T-cell (primary cell): ENCODE measurements at places on chromosomes 4 and X.

- H3K4me3 ChIP-seq, result no peak overlapping the region
- no peak overlapping the region for H3K27ac ChIP-seq
- H3K4me1 ChIP-seq, result no peaks in the 10 kb centered on the region
- no peak for DNase-seq
- no peaks in the 10 kb centered on the region for H3K36me3 ChIP-seq
Observed at GRCh38 chr4:127181001-127181400, 451.8 kb upstream of the INTU start.

DNA sequence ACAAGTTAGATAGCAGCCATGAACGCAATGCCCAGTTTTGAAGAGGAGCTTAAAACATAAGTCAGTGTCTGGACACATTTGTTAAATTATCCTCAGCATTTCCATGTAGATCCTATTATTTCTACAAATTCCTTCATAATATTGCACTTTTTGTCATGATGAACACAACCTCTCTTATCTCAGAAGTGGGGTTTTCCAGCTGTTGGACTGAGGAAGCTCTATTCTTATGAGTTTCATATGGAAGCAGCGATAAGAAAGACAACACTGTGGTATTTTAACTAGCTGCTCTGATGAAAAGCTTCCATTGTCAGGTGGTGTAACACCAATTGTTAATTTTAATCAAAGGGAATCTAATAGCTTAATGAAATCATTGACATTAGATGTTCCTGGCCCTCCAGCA lies 308.7 kb downstream of the GBA3 start:
- no peaks in the 10 kb centered on the region for H3K27me3 ChIP-seq
- no peak for DNase-seq
- H3K4me3 ChIP-seq, result no peak overlapping the region
- no peaks in the 10 kb centered on the region for H3K4me1 ChIP-seq
- H3K27ac ChIP-seq, result no peak overlapping the region

GRCh38 chr4:52716364-52717151 lies 34.7 kb downstream of the ERVMER34-1 start:
- DNase-seq, result no peak
- peaks cover 26% of the 10 kb centered on the region for H3K36me3 ChIP-seq
- no peak overlapping the region for H3K27ac ChIP-seq
- no peaks in the 10 kb centered on the region for H3K27me3 ChIP-seq
- no peak overlapping the region for H3K4me3 ChIP-seq
- peaks cover 36% of the 10 kb centered on the region for H3K4me1 ChIP-seq

DNA sequence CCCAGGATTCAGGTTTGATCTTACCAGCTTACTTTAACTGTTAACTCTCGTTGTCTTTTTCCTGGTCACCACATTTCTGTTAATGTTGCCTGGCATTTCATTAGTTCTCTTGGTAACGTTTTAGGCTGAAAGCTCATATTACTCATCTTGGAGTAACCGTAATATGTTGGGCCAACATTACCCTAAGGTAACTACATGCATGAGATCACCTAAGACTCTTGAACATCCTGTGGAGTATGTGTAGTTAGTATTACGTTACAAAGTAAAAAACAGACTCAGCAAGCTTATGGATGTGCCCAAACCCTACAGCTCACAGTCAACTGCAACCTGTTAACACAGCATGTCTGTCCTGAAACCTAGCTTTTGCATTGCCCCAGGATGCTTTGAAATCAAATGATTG lies 203.3 kb upstream of the HS3ST1 start:
- no peak overlapping the region for H3K27ac ChIP-seq
- no peaks in the 10 kb centered on the region for H3K36me3 ChIP-seq
- no peaks in the 10 kb centered on the region for H3K27me3 ChIP-seq
- no peak overlapping the region for H3K4me3 ChIP-seq
- H3K4me1 ChIP-seq, result no peaks in the 10 kb centered on the region

- H3K4me1 ChIP-seq, result no peaks in the 10 kb centered on the region
- H3K27me3 ChIP-seq, result no peaks in the 10 kb centered on the region
- H3K4me3 ChIP-seq, result no peak overlapping the region
- no peak overlapping the region for H3K27ac ChIP-seq
Observed at GRCh38 chrX:46694549-46694948, 64.4 kb downstream of the SLC9A7 start.

- no peak overlapping the region for H3K27ac ChIP-seq
- H3K27me3 ChIP-seq, result no peaks in the 10 kb centered on the region
- DNase-seq, result no peak
- no peaks in the 10 kb centered on the region for H3K4me1 ChIP-seq
- H3K4me3 ChIP-seq, result no peak overlapping the region
Observed at GRCh38 chrX:6151971-6152370, 76.7 kb downstream of the NLGN4X start.

GRCh38 chrX:12865359-12865758 lies 1.5 kb upstream of the TLR7 start:
- no peaks in the 10 kb centered on the region for H3K36me3 ChIP-seq
- H3K27ac ChIP-seq, result no peak overlapping the region
- H3K27me3 ChIP-seq, result no peaks in the 10 kb centered on the region
- H3K4me3 ChIP-seq, result no peak overlapping the region

DNA sequence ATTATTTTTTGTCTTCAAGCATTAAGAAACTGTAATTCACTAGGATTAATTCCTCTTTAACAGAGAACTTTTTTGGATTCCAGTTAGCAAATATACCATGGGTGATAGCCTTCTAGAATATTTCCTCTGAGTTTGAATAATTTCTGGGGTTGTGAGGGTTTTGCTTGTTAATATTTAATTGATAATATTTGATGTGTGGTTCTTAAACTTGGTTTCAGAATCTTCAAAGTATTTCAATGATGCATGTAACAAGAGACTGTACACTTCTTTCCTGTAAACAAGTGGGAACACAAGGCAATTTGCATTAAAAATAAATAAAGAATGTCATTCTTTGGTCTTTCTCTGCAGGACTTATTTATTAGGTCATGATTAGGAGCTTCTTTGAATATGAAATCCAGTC lies 9.5 kb upstream of the C4orf51 start:
- no peak overlapping the region for H3K27ac ChIP-seq
- no peaks in the 10 kb centered on the region for H3K36me3 ChIP-seq
- no peaks in the 10 kb centered on the region for H3K4me1 ChIP-seq
- DNase-seq, result no peak
- no peak overlapping the region for H3K4me3 ChIP-seq

DNA sequence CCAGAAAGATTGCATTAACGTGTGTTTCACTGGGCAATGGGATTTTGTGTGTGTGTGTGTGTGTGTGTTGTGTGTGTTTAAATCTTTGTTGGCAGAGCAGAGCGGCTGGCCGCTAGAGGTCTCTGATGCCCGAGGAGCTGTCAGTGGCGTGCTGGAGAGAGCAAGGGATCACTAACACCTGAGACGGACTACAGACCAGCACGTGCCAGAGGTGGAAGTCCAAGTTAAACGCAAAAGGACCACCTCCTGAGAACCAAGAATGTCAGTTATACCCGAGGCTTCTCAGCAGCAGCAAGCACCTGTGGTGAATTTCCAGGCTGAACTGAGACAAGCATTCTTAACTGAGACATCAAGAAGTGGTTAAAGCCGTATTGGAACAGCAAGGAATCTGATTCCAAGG lies 9.0 kb upstream of the SLC25A14 start:
- no peaks in the 10 kb centered on the region for H3K4me1 ChIP-seq
- DNase-seq, result no peak
- no peak overlapping the region for H3K4me3 ChIP-seq
- H3K36me3 ChIP-seq, result no peaks in the 10 kb centered on the region
- H3K27ac ChIP-seq, result no peak overlapping the region

- H3K4me1 ChIP-seq, result no peaks in the 10 kb centered on the region
- no peak for DNase-seq
- H3K27ac ChIP-seq, result no peak overlapping the region
- H3K4me3 ChIP-seq, result no peak overlapping the region
Observed at GRCh38 chr4:76233967-76234678, 17.4 kb upstream of the FAM47E start.

GRCh38 chrX:5015451-5015850 lies 1213.2 kb downstream of the NLGN4X start:
- no peak for DNase-seq
- H3K27me3 ChIP-seq, result no peaks in the 10 kb centered on the region
- no peaks in the 10 kb centered on the region for H3K4me1 ChIP-seq
- no peak overlapping the region for H3K27ac ChIP-seq

- H3K27ac ChIP-seq, result no peak overlapping the region
- H3K4me3 ChIP-seq, result no peak overlapping the region
- no peaks in the 10 kb centered on the region for H3K36me3 ChIP-seq
- H3K4me1 ChIP-seq, result no peaks in the 10 kb centered on the region
- DNase-seq, result no peak
Observed at GRCh38 chr4:82787342-82787741, 11.3 kb downstream of the SCD5 start.

DNA sequence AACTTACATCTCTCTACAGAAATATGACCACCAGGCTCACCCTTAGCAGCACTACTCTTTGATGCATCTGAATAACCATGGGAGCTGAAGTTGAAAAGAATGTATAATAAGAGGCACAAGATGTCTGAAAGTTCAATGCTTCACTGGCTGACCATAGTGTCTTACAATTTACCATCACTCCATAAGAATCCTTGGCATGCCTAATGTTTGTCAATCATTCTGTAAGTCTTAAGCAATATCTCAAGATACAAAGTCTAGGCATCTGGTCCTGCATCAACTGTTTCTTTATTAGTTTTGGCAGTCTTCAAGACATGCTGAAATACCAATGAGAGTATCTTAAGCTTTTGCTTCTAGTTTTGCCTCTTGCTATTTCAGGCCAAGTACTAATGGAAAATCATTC lies 755.5 kb downstream of the STIM2 start:
- H3K4me3 ChIP-seq, result no peak overlapping the region
- DNase-seq, result no peak
- H3K4me1 ChIP-seq, result no peaks in the 10 kb centered on the region
- H3K27me3 ChIP-seq, result no peaks in the 10 kb centered on the region
- no peaks in the 10 kb centered on the region for H3K36me3 ChIP-seq
- H3K27ac ChIP-seq, result no peak overlapping the region

- no peaks in the 10 kb centered on the region for H3K36me3 ChIP-seq
- H3K27ac ChIP-seq, result peak overlapping the region; percentile 94
- peak; percentile 39 for DNase-seq
Observed at GRCh38 chr4:186190581-186191199, 677 bp upstream of the CYP4V2 start.

- no peak overlapping the region for H3K4me3 ChIP-seq
- H3K27me3 ChIP-seq, result no peaks in the 10 kb centered on the region
- no peak overlapping the region for H3K27ac ChIP-seq
- H3K36me3 ChIP-seq, result no peaks in the 10 kb centered on the region
- DNase-seq, result no peak
- no peaks in the 10 kb centered on the region for H3K4me1 ChIP-seq
Observed at GRCh38 chrX:21004835-21005234, 369.4 kb upstream of the CNKSR2 start.

- H3K27me3 ChIP-seq, result no peaks in the 10 kb centered on the region
- H3K4me1 ChIP-seq, result no peaks in the 10 kb centered on the region
- H3K36me3 ChIP-seq, result no peaks in the 10 kb centered on the region
- DNase-seq, result no peak
Observed at GRCh38 chr4:40969501-40969900, 219.7 kb downstream of the NSUN7 start.

DNA sequence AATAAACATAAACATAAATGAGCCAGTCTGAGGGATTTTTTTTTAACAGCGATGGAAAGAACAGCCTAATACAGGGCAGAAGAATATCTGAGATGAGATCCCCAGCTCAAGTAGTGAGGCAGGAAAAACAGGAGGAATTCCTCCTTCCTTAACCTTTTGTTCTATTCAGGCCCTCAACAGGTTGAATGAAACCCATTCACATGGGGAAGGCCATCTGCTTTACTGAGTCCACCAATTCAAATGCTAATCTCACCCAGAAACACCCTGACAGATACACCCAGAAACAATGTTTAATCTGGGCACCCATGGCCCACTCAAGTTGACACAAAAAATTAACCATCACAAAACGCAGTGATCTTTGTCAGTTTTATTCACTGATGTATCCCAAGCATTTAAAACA lies 45.5 kb downstream of the SMIM31 start:
- no peaks in the 10 kb centered on the region for H3K36me3 ChIP-seq
- no peak overlapping the region for H3K4me3 ChIP-seq
- H3K4me1 ChIP-seq, result no peaks in the 10 kb centered on the region
- H3K27me3 ChIP-seq, result no peaks in the 10 kb centered on the region
- no peak overlapping the region for H3K27ac ChIP-seq
- DNase-seq, result no peak

DNA sequence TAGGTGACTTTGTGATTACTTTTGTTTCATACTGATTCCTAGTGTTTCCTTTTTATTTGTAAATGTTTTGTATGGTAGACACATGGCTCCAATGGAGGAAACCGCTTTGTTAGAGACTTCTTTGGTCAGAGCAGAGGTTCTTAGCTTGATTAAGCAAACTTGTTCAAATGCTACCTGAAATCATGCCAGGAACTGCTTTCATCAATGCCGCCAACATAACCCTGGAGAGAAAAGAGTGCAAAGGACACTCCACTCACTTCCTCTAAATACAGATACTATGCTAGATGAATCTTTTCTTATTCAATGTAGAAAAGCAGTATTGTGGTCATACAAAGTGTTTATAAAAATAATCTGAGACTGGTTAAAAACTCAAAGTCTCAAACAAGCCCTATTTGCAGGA lies 25.7 kb upstream of the COX7B2 start:
- no peak overlapping the region for H3K4me3 ChIP-seq
- H3K36me3 ChIP-seq, result no peaks in the 10 kb centered on the region
- H3K4me1 ChIP-seq, result no peaks in the 10 kb centered on the region

DNA sequence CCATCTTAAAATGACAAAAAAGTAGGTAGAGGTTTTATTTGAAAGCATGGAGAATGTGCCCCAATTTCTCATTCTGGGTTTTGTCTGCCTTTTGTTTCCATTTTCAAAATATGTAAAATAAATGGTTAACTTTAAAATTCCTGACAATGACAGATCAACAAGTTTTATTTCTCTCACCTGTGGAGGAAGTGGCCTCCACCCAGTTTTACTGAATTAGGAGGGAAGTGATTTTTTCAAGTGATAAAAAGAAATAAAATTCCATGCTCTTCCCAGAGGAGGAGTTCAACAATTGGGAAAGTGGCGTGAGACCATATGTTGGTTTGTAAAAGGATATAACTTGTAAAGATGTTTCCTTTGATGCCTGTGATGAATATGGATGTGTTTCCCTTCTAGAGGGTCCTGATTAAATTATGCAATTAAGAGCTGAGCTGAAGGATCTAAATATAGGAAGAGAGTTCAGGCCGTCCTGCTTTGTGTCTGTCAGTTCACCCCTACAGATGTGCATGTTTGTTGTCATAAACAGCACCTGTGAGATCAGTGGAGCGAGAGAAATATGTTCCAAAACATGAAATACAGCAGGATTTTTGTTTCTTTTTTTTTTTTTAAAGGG lies 19.5 kb downstream of the SMAD1 start:
- no peak overlapping the region for H3K27ac ChIP-seq
- DNase-seq, result no peak
- no peaks in the 10 kb centered on the region for H3K27me3 ChIP-seq
- H3K4me1 ChIP-seq, result no peaks in the 10 kb centered on the region
